Effector CD4-positive, alpha-beta T cell (primary cell): ENCODE measurements at places on chromosomes 1 and 21.

DNA sequence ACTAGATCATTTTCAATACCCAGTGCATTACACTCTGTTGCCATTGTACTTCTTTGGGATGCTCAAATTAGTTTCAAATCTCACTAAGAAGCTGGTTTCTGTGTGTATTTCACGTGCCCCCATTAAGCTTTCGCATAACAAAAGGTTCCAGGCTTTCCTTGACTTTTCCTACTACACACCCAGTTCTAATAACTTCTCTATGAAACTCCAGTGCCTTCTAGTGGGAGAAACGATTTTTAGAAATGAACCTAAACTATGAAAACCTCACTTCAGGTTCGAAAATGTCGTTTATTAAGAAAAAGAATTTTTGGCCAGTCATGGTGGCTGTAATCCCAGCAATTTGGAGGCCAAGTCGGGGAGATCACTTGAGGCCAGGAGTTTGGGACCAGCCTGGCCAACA, 2.8 kb downstream of the CFHR4 start:
- DNase-seq: no peak

DNA sequence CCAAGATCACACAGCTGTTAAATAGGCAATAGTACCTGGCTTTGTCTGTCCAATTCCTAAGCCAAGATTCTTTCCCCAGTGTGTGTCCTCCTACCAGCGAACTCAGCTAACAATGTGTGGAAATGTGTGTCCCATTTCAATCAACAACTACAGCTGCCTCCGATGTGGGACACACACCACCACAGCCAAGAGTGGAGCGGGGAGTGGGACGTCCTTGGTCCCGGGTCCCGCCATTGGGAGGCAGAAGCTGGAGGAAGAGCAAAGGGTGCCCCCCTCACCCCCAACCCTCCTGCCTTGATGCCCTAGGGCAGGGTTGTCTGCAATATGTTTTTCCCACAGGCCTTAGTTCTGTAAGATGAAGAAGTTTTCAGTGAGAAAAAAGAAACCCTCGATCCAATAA, 265.4 kb upstream of the RAB4A start:
- DNase-seq: no peak

- no peak for DNase-seq
Measured at GRCh38 chr1:8590721-8591351, 226.6 kb downstream of the RERE start.

DNA sequence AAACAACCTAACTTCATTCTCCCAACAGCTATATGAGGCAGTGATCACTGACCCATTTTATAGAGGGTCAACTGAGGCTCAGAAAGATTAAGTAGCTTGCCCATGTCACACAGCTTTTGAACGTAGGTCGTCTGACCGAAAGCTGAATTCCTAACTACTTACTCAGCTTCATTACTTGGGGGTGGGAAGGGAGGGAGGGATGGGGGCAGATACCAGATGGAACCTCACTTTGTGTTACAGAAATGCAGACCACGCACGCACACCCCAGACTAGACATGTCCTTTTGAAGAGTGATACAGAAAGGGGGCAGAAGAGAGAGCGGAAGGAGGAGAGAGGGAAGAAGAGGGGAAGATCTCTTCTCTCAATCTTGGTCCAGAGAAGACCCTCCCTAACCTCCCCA, 2.3 kb downstream of the ADGRB2 start:
- no peak for DNase-seq

- no peak for DNase-seq
Measured at GRCh38 chr1:106954661-106955229, 101.7 kb upstream of the PRMT6 start.
